ENCODE measurements at places on chromosomes 2 and 18.

DNA sequence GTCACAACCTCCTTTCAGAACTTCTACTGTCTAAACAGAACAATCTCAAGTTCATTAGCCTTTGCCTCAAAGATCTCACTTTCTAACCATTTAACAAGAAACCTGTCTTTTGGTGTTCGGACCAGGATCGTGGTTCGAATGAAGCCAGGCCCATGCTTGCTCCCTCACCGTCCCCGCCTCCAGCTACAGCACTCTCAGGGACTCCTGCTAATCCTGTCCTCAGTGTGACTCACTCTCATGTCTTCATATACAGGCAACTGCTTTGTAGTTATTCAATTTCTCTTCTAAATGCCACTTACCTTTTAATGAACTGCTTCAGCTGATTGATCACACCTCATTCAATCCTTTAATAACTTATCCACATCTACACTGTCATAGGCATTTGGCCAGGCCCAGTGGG is 15.8 kb downstream of the SERTAD2 start:
- DNase-seq, result no peak

DNA sequence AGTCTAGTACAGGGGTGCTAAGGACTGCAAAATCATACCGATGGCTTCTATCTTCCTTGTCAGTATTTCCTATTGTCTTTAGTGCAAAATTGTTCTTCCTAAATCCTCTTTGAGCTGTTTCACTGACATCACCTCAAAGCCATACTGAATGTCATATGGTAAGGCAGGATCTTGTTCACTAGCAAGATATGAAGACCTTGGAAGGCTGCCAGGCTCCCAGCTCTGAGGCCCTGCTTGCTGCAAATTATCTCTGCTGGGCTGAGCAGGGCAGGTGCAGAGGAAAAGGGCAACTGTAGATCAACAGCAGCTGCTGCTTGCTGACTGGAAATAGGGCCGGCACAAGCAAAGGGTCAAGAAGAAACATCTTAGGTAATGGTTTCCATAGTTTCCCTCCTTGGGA is 58.2 kb downstream of the PMAIP1 start:
- DNase-seq, result no peak

DNA sequence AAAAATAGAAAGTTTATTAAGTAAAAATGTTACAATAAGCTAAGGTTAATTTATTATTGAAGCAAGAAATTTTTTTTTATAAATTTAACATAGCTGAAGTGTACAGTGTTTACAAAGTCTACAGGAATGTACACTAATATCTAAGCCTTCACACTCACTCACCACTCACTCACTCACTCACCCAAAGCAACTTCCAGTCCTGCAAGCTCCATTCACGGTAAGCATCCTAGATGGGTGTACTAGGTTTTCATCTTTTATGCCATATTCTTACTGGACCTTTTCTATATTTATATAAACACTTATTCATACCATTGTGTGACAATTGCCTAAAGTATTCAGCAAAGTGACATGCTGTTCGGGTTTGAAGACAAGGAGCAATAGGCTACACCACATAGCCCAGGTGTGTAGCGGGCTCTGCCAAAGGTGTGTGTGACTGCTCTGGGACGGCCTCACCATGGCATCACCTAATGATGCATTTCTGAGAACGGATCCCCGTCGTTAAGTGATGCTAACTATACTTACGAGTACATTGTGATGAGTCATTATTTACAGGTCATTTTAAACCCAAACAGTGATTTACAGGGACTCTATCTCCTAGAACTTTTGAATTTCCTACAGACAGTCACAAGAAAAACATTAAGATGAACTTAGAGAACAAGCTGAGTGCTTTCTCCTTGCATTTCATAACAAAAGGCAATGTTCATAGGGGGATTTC is 76.3 kb upstream of the ID2 start:
- no peak for DNase-seq

GRCh38 chr18:45384962-45385315 is 230.3 kb upstream of the SLC14A2 start:
- DNase-seq, result no peak

- DNase-seq, result no peak
Observed at GRCh38 chr2:96240341-96241038, 25.3 kb downstream of the TMEM127 start.

GRCh38 chr2:5229574-5229973 is 462.6 kb upstream of the SOX11 start:
- no peak for DNase-seq

DNA sequence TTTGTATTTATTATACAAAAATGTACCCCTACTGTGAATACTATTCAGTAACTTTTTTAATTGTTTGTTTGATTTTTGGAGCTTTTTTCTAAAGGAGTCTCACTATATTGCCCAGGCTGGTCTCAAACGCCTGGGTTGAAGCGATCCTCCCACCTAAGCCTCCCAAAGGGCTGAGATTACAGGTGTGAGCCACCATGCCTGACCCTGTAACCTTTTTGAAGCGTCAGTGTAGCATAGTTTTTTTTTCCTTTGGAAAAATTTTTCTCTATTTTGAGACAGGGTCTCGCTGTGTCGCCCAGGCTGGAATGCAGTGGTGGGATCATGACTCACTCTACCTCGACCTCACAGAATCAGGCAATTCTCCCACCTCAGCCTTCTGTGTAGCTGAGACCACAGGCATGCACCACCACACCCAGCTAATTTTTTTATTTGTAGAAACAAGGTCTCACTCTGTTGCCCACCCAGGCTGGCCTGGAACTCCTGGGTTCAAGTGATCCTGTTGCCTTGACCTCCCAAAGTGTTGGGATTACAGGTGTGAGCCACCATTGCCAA is 2.0 kb downstream of the GMCL1 start:
- no peak for DNase-seq

- no peak for DNase-seq
Observed at GRCh38 chr2:217125014-217125413, 265.1 kb upstream of the TNP1 start.

DNA sequence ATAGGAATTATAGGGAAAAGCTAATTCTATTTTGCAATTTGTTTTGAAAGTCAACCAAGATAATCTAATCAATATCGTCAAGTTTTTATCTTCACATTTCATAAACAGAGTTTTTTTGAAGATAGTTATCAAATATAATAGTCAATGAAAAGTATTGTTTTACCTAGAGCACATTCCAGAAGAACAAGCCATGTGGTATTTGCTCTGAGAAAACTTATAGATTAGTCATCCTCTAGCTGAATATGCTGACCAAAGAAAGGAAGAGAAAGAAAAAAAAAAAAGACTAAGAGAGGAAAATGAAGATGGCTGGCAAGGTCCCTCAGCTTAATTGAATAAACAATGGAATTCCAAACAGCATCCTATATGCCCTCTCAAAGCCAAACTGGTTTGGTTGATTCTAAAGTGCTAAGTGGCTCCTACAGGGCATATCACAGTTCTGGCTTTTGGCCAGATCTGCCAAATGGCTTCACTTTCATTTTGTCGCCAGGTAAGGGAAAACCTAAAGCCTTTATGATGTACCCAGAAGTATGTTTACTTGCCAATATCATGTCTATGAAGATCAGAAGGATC is 132.6 kb downstream of the VWC2L start:
- no peak for DNase-seq

Data from effector memory CD4-positive, alpha-beta T cell (primary cell).